ENCODE measurements at places on chromosomes 13 and 19. TPM values are rescaled to one million over a fixed set of nuclear protein-coding genes. Genes with fewer than 3 reads are reported as not detected.

Gene FUT2
- total RNA-seq = not detected

Gene NAPSA
- total RNA-seq = not detected

Gene N4BP2L1
- 1.6 TPM for total RNA-seq

Gene TMIGD2
- total RNA-seq = not detected

Gene ODAD3
- total RNA-seq = 4.5 TPM

Gene DPF1
- total RNA-seq = 9.2 TPM

Gene TEX101
- total RNA-seq = not detected

Gene ELSPBP1
- total RNA-seq = not detected

Gene MAP1S
- total RNA-seq = 42.6 TPM

Gene LGI4
- 0.64 TPM for total RNA-seq

Gene WDR88
- total RNA-seq = not detected

Gene TMPRSS9
- total RNA-seq = not detected

Gene CGB2
- not detected for total RNA-seq

Gene TTC9B
- total RNA-seq = 0.72 TPM

Gene IGFL3
- not detected for total RNA-seq

Gene DMKN
- total RNA-seq = 16.5 TPM

Gene CYP4F8
- not detected for total RNA-seq

Gene KIR3DL2
- total RNA-seq = not detected

Gene CLEC11A
- total RNA-seq = 17.7 TPM

Gene FOXA3
- not detected for total RNA-seq

Gene ZNF575
- total RNA-seq = 0.11 TPM

Gene CD22
- total RNA-seq = 8.2 TPM

Gene MBD3L2
- total RNA-seq = not detected

Gene KLK11
- total RNA-seq = not detected

Gene ADM5
- total RNA-seq = 11.6 TPM

Gene RYR1
- total RNA-seq = 0.19 TPM

Gene MYO1F
- total RNA-seq = 0.56 TPM
